ENCODE measurements at places on chromosomes 6 and 20. TPM values are rescaled to one million over a fixed set of nuclear protein-coding genes. Genes with fewer than 3 reads are reported as not detected.
A peak's percentile ranks its signal among the peaks of the same experiment; 100 is the strongest.

DNA sequence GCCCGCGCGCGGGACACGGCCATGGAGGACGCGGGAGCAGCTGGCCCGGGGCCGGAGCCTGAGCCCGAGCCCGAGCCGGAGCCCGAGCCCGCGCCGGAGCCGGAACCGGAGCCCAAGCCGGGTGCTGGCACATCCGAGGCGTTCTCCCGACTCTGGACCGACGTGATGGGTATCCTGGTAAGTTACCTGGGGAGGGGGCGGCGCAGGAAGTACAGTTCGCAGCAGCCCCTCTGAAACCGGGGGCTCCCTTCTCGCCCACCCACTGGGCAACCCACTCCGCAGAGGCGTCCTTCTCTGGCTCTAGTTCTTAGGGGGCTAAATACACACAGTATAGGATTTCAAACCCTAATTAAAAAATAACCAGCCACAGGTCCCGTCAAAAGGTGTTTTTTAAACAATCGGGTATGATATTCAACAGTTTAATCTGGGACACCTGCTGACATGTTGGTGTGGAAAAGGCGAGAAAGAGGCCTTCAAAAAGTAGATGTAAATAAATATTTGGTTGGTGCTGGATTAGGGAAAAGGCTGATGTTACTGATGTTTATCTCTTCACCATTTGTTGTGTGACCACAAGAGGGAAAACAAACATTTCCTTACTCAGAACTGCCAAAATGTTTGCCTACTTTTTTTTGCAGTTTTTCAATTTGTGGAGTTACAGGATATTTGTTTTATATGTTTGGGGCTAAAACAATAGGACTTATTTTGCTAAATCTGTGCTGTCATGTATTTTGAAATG is 577 bp downstream of the SASH1 start:
- peak overlapping the region; percentile 40 for H3K4me3 ChIP-seq
- no peak overlapping the region for H3K27ac ChIP-seq
- H3K36me3 ChIP-seq, result no peaks in the 10 kb centered on the region
- peaks cover 50% of the 10 kb centered on the region for H3K27me3 ChIP-seq
- DNase-seq, result no peak

- H3K4me1 ChIP-seq, result peaks cover 27% of the 10 kb centered on the region
- DNase-seq, result peak; percentile 60
- peaks cover 4% of the 10 kb centered on the region for H3K36me3 ChIP-seq
- peak overlapping the region; percentile 86 for H3K4me3 ChIP-seq
- peaks cover 87% of the 10 kb centered on the region for H3K27me3 ChIP-seq
Observed at GRCh38 chr6:28207510-28208110, 17.5 kb upstream of the ZSCAN9 start.

DNA sequence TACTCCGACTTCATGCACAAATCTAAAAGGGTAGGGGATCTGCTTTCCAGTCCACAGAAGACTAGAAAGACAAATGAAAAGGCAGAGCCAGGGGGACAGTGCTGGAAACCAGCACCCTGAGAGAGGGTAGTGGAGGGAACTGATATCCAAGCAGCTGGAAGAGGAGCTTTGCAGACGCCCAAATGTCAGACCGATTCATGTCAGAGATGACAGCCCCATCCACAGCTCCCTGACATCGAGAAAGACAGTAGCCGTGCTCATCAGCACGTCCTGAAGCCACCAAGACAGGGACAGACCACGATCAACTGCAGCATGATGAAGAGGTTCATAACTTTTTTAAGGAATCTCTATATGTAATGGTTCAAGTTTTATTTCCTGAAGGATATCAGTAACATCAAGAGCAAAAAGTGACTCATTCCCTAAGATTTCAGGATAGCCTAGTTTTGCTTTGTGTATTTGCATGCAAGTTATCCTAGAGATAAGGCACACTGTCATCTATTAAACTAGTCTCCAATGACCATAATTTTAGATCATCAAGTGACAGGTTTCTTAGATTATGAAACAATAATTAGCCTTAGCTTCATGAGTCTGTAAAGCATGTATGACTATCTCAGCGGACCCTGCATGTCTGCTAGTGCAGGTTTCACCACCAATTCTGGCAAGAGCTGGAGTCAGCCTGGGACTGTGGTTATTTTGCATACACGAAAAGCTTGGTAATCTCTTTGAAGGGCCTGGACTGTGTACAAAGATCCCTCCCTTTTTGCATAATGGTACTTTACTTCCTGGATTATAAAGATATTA is 43.0 kb downstream of the PRDM1 start:
- H3K36me3 ChIP-seq, result no peaks in the 10 kb centered on the region
- H3K27me3 ChIP-seq, result peaks cover 10% of the 10 kb centered on the region
- no peak for DNase-seq
- H3K4me1 ChIP-seq, result peaks cover 16% of the 10 kb centered on the region
- H3K4me3 ChIP-seq, result no peak overlapping the region

DNA sequence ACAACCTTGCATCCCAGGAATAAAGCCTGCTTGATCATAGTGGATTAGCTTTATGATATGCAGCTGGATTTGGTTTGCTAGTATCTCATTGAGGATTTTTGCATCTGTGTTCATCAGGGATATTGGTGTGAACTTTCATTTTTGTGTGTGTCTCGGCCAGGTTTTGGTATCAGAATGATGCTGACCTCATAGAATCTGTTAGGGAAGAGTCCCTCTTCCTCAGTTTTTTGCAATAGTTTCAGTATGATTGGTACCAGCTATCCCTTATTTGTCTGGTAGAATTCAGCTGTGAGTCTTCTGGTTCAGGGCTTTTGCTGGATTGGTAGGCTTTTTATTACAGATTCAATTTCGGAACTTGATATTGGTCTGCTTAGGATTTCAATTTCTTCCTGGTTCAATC is 132.5 kb downstream of the ZFAND3 start:
- no peaks in the 10 kb centered on the region for H3K27me3 ChIP-seq
- no peak for DNase-seq
- H3K27ac ChIP-seq, result no peak overlapping the region

Gene FOXS1
- total RNA-seq, result not detected

Gene BPIFB2
- total RNA-seq, result not detected

Gene EHMT2
- total RNA-seq, result 77.5 TPM

GRCh38 chr6:25436760-25437159 is 157.6 kb downstream of the CARMIL1 start:
- H3K36me3 ChIP-seq, result no peaks in the 10 kb centered on the region
- no peak overlapping the region for H3K4me3 ChIP-seq
- no peak overlapping the region for H3K27ac ChIP-seq
- peaks cover 5% of the 10 kb centered on the region for H3K4me1 ChIP-seq
- no peaks in the 10 kb centered on the region for H3K27me3 ChIP-seq
- DNase-seq, result no peak

GRCh38 chr6:163888030-163888819 is 473.7 kb downstream of the QKI start:
- DNase-seq, result no peak
- H3K27ac ChIP-seq, result no peak overlapping the region
- no peaks in the 10 kb centered on the region for H3K4me1 ChIP-seq
- no peaks in the 10 kb centered on the region for H3K36me3 ChIP-seq
- no peak overlapping the region for H3K4me3 ChIP-seq

Gene OTOR
- not detected for total RNA-seq

- no peak overlapping the region for H3K4me3 ChIP-seq
- no peaks in the 10 kb centered on the region for H3K36me3 ChIP-seq
- no peaks in the 10 kb centered on the region for H3K4me1 ChIP-seq
- H3K27me3 ChIP-seq, result peaks cover 48% of the 10 kb centered on the region
Observed at GRCh38 chr6:52189974-52190373, 3.8 kb downstream of the IL17A start.

DNA sequence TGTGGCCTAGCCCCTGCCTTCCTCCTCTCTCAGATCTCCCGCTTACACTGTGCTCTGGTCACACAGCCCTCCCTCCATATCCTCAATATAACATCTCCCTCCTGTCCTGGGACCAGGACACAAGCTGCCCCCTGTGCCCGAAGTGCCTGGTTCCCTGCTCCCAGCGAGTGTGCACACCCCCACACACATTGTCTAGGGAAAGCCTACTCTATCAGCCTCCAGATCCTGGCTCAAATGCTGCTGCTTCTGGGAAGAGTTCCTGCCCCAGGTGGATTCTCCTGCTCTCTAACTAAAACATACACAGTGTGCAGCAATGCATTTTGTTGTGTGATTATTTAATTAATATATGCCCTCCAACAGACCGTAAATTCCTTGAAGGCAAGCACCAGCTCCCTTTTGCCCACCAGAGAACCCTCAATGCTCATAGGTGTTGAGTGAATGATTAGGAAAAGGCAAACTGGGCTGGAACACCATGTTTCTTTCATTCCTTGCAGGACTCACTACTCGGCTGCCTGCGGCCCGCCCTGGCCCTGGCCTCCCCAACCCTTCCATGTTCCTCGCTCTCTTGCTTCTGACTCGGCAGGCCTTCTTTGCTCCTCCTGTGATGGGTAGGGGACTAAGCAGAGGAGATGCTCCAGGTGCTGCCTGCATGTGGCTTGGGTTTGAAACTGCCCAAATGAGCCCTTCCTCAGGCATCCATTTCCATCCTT is 194.6 kb downstream of the ZDHHC14 start:
- H3K4me1 ChIP-seq, result peaks cover 6% of the 10 kb centered on the region
- H3K4me3 ChIP-seq, result no peak overlapping the region
- no peaks in the 10 kb centered on the region for H3K27me3 ChIP-seq
- peaks cover 11% of the 10 kb centered on the region for H3K36me3 ChIP-seq
- DNase-seq, result no peak
- H3K27ac ChIP-seq, result peak overlapping the region; percentile 49

Data from activated naive CD8-positive, alpha-beta T cell treated with anti-CD3 and anti-CD28 coated beads, Interleukin-2, amount 10 ng/mL, durations not matched to agents 7 days and 5 days (primary cell).